ENCODE measurements at places on chromosomes 5 and 9.

DNA sequence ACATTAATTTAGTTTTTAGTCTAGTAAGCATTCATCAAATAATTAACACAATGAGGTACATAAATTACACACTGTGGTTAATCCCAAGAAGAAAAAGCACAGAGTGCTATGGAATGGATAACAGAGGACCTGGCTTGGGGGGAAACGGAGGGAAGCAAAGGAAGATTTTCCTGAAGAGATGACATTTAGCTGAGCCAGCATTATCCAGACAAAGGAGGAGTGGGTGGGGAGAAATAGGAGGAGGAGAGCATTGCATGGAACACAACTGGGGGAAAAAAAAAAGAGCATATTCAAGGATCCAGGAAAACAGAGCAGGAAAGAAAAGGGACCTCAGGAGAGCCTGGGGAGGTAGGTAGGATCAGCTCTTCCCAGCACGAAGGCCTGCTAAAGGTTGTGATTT, 170.8 kb downstream of the DNAH5 start:
- no peak for DNase-seq

GRCh38 chr5:123094919-123095797, 6.1 kb downstream of the PRDM6 start:
- DNase-seq: no peak

DNA sequence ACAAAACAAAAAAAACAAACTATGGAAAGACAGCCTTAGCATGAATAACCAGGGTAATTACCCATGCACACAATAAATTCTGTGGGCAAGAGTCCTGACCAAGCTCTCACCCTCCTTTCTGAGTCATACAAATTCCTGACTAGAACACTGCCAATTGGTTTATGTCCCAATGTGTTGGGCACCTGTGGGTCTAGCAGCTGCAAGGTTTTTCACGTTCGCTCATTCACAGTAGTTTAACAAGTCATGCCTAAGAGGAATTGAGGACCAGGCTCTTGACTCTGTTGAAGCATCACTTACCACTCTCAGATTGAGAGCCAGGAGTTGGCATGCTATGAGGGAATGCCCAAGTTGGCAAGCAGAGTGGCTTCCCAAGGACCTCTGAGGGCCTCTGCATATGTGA, 205.5 kb upstream of the SLC24A2 start:
- DNase-seq: no peak

DNA sequence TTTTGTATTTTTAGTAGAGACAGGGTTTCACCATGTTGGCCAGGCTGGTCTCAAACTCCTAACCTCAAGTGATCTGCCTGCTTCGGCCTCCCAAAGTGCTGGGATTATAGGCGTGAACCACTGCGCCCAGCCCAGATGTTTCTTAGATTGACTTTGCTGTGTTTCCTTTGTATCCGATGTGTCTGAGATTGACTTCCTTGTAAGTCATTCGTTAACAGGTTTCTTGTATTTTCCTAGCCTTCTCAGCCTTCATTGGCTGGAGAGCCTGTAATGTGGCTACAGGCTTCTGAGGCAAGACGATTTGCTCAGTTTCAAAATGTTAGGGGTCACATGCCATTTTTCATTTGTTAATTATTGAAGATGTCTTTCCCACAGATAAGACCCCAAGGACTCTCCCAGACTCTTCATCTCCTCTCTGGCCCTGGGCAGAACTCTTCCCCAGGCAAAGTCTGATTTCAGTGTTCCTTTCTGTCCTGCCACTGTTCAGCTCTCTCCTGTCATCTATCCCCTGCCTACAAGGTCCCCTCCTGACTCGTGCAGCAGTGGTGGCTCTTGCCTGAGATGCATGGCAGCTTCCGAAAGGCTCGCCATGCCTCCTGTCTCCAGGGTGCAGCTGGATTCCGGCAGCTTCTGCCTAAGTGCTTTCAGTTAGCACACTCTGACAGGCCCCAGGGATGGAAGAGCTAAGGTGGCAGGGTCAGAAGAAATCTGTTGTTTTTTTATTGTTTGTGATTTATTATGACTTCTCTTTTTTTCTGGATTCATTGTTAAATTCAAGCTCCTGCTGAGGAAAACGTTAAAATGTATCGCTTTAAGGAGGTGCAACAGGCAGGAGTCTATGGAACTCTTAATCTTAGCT, 206.4 kb downstream of the AOPEP start:
- DNase-seq: no peak

GRCh38 chr9:111381006-111381405, 51.0 kb upstream of the OR2K2 start:
- DNase-seq: no peak

DNA sequence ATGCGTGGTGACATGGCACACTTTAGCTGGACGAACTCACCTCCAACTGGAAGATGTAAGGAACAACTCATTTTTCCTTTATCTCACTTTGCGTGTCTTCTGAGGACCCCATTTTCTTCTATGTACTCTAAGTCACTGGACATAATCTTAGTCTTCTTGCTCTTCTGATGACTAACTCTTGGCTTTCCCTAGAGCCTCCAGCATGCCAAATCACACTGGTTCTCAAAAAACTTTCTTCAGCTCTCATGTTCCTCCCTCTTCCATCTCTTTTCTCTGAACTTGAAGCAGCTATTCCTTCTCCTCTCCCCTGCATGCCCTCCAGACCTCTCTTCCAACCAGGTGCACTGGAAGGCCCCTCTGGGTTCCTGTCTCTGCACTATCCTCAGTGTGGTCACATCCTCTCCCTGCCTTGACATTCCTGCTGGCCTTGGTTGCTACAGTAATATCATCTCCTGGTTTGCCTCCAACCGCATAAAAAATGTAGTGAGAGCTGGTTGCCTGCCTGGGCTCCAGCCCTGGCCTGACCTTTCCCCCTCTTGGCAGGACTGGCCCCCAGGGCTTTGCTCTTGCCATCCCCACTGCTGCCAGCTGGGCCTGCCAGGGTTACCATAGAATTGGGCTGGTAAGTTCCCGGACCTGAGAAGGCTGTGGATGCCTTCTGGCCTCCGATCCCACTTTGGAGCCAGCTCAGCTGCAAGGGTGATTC, 44.8 kb upstream of the BNC2 start:
- no peak for DNase-seq

GRCh38 chr9:133122935-133123611, 2.0 kb upstream of the RALGDS start:
- no peak for DNase-seq

- DNase-seq: no peak
Observed at GRCh38 chr5:74543162-74543995, 97.1 kb downstream of the ENC1 start.

DNA sequence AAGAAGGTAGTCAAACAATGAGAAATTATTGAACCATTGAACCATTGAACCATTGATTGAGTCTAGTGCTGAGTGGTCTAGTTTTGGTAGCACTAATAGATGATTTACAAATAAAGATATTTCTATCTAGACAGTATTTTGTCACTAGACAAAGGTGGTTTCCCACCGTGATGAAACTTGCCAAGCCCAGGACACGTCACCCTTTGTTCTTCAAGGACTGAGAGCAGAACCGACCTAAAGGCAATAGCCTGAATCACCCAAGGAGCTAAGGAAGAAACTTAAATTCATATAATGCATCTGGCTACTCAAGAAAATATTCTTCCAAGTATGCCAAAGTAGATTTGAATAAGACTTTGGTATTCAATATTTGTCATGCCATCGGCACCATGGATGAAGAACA, 103.3 kb downstream of the ESM1 start:
- DNase-seq: no peak

DNA sequence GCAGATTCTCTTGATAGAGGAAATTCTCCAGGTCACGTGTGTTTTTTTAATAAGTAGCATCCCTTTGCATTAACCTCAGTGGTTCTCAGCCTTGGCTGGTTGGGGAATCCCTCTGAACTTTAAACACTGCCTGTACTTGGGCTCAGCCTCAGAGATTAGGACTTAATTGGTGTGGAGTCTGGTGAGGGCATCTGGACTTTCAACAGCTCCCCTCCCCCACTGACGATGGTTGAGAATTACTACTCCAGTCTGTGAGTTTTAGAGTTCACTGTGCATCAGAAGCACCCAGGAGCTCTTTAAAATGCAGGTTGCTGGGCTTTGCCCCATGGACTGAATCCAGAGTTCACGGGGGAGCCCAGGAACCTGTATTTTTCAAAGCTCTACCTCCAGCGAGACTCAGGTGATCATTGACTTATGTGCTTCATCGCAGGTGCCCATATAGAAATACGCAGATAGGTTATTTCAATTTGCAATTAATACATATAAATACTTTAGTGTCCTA, 71.4 kb downstream of the DAPK1 start:
- no peak for DNase-seq

DNA sequence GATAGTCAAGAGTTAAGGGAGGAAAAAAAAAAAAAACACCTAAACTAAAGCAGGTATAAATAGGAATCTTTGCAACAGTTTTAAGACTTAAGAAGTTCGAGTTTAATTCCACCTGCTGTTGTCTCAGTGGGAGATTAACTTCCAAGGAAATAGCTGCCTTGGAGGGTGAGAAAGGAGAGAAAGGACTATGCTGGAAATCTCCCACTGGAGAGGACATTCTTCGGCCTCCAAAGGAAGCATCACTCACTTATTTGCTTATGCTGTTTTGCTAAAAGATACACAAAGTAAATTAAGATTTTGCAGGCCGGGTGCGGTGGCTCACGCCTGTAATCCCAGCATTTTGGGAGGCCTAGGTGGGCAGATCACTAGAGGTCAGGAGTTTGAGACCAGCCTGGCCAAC, 317.9 kb upstream of the MPDZ start:
- DNase-seq: no peak

DNA sequence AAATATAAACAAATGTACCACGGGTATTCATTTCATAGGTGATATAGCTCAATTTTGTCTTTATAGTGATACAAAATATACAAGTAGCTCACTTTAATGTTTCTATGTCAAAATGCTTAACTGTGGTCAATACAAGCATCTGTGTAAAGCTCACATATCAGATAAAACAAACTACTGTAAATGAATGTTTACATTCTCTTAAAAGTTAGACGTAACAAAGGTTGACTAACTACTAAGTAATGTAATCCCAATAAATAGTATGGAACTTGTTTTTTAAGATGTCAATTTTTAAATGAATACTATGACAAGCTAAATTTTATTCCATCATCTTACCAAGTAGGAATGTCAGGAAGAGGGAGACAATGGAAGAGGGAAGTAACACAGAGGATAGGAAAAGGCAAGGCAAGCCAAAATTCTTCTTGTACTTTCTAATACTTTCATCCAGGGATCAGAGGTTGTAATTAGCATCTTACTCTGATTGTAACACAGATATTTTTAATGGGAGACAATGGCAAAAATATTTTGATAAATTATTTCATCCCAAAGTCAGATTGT, 105.5 kb downstream of the STRBP start:
- no peak for DNase-seq

- DNase-seq: no peak
Observed at GRCh38 chr9:110255463-110256379, 586 bp downstream of the TXN start.

DNA sequence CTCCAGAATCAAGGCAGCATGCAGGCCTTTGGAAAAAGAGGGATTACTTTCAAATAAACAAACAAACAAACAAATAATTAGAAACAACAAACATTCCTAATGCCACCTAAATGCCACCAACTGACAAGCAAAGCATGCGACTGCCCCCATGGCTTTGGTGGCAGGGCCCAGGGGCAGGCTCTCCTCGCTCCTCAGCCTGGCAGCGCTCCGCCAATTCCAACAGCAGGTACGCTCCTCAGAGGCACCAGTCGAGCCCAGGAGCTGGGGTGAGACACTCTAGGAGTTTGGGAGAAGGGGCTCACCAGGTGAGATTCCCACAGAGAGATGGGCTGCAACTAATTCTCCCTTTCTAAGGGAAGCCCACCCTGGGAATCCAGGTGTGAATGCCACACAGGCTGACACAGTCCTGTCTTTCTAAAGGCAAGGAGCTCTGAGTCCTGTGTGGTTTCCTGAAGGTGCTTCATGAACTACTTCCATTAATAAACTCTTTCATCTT, 27.8 kb downstream of the CSF2 start:
- no peak for DNase-seq
